Inflammatory macrophage treated with lipopolysaccharide for 4 hours (primary cell): ENCODE measurements at places on chromosomes 3 and 15.

- no peak for DNase-seq
Measured at GRCh38 chr3:29597376-29598008, 316.6 kb downstream of the RBMS3 start.

DNA sequence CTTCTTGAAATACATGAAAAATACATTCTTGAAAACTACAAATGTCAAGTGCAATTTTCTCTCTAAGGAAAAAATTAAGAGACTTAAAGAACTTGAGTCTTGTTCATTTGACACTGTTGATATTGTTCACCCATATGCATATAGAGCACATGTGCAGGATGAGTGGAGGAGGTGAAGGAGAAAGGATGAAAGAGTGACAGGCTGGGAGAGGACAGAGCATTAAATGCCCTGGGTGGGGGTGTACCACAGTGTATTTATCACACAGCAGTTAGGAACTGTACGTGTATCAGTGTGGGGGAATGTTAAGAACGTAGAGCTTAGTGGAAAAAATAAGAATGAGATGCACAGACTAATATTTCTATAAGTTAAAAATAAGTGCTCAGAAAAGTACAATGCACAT is 45.7 kb downstream of the CTDSPL start:
- DNase-seq = no peak

- DNase-seq = no peak
Measured at GRCh38 chr3:100006570-100007271, 107.6 kb downstream of the FILIP1L start.

- DNase-seq = no peak
Measured at GRCh38 chr15:92634671-92635201, 20.8 kb downstream of the FAM174B start.

DNA sequence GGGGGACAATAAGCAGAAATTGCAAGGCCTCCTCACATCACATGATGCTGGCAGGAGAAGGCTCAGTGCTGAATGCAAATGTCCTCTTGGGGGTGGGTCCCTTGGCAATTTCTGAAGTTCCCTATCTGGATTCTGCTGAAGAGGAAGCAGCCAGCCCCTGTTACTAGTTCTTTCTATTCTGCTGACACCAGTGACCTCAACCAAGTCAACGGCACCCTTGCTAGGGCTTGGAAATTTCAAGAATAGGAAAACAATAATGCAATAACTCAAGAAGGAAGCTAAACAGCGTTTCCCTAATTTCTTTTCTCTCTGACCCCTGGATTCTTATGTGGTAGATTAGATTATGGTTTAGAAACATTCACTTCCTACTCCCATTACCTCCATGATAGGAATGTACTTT is 46.2 kb upstream of the FOXP1 start:
- peak; percentile 92 for DNase-seq

DNA sequence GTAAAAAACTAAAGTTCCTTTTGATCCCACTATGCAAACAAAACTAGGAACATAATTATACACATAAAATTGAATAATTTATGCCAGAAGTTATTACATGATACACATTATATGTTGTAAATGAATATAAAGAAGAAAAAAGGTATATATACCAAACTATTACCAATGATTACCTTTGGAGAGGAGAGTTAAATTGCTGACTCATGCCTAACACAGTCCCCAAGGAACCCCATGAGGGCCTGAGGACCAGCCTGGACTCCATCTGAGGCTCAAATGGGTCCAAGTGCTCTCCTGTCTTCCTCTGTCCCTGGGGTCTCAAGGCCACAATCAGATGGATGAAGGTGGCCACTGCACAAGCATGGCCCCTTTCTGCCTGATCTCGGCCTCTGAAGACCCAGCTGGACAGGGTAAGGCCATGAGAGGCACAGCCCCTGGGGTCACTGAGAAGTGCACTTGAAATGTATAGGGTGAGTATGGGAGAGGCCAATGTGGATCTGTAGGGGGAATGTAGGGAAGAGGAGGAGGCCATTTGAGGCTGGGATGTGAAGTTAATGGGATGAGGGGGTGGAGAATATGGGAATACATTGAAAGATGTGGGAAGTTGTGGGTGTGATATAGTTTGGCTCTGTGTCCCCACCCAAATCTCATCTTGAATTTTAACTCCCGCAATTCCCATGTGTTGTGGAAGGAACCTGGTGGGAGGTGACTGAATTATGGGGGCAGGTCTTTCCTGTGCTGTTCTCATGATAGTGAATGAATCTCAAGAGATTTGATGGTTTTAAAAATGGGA is 1.1 kb upstream of the IQCF1 start:
- no peak for DNase-seq

DNA sequence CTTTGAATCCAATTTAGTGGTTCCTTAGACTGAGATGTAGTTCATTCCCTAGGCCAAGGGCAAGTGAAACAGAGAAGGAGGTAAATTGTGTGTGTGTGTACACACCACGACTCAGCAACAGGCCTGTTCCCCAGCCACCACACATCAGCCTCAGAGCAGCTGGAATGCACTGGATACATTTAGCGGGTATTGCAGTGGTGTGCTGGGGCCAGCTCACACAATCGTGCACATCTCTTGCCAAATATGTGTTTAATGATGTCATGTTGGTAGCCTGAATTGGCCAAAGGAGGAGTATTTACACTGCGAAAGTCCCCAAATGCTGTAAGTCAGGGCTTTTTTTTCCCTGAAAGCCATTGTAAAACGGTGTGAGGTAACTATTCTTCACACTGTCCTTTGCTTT is 82.3 kb downstream of the RBPMS2 start:
- DNase-seq = peak; percentile 99

- no peak for DNase-seq
Measured at GRCh38 chr3:134796281-134797056, 1.4 kb downstream of the EPHB1 start.

- DNase-seq = peak; percentile 96
Measured at GRCh38 chr3:149145974-149146373, 16.5 kb downstream of the HPS3 start.

- DNase-seq = peak; percentile 30
Measured at GRCh38 chr3:189710620-189711402, 79.6 kb downstream of the TP63 start.

DNA sequence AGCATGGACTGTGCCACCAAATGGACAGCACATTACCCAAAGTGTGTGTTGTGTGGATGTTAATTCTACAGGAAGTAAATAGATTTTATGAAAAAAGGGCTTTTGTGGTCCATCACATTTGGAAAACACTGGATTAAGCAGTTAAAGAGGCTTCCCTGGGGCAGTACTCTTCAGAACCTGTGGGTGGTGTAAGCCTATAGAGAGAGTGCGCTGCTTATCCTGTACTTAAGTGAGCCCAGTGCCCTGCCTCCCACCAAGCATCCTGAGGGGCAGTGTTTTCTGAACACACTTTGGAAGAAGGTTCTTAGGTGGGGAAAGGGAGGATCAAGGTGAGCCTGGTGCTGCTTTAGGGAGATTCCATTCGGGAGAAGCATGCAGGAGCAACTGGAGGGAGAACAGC is 10.9 kb downstream of the TTLL3 start:
- DNase-seq = no peak

DNA sequence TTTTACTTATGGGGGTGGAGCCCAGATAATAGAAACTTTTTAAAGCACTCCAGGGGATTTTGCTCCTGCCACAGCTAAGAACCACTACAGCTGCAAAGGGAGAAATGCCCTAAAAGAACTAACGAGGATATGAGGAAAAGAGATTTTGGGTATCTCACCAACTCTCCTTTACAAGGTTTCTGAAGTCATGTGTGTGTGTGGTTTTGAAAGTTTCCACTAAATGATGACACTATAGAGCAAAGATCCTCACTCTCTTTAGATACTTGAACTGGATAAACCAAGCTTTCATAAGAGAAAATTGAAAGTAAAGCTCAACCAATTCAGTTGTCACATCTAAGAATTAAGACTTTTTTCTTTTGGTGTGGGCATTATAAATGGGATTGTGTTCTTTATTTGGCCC is 455.3 kb upstream of the ALCAM start:
- no peak for DNase-seq

- DNase-seq = no peak
Measured at GRCh38 chr15:39513936-39514335, 66.9 kb upstream of the THBS1 start.

GRCh38 chr15:64855205-64855975 is 13.7 kb downstream of the PLEKHO2 start:
- DNase-seq = no peak

GRCh38 chr3:13709706-13710105 is 160.8 kb downstream of the FBLN2 start:
- DNase-seq = no peak

DNA sequence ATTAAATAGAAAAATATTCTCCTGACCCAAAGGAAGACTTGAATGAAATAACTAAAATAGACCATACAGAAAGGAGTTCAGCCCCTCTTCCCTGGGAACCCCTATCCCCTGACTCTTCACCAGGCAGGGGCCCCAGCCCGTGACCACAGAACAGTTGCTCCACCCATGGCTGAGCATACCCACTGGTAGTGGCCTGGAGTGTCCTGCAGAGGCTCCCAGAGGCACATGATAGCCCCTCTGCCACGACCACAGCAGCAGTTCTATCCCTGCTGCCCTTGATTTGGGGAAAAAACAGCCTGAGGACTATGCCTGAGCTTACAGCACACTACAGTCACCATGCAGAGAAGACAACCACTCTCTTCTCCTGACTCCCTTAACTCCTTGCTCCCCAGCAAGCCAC is 31.8 kb downstream of the TTC14 start:
- no peak for DNase-seq

DNA sequence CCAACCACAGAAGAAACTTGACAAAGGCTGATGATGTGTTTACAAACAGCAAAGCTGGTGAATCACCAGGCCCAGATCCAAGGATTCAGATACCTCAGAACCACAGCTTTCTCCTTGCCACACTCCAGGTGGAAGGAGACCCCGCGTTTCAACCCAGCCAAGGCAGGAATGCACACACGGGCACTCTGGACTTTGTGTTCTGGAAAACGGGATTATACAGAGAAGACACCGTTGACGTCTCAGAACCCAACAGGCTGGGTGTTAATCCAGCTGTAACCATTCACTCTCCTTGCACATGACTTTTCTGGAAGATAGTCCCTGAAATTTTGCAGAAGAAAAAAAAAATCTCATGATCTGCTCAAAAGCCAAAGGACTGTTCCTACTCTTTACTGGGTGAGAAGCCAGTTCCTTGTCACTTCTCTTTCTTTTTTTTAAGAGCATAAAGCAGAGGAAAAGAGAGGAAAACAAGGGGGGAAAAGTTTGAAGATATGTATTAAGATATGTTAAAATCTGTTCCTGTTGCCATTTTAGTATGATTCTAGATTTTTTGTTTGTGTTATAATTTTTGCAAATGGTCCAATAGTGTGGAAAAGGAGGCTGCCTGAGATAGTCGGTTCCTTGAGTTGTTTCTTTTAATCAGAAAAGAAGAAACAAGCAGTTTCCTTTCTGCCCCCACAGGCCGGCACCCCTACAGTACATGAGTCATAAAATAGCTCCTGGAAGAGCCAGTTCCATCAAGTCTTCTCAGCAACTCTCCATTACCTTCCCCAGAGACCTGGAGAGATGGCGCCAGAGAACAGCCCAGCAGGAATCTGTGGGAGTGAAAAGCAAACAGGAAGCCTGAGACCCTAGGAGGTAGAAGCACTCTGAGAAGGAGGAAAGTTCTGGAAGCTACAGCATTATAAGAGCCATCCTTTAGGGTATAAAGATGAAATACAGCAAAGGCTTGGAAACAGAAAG is 73.1 kb downstream of the RORA start:
- DNase-seq = no peak

GRCh38 chr15:35491999-35492398 is 54.0 kb downstream of the DPH6 start:
- no peak for DNase-seq

DNA sequence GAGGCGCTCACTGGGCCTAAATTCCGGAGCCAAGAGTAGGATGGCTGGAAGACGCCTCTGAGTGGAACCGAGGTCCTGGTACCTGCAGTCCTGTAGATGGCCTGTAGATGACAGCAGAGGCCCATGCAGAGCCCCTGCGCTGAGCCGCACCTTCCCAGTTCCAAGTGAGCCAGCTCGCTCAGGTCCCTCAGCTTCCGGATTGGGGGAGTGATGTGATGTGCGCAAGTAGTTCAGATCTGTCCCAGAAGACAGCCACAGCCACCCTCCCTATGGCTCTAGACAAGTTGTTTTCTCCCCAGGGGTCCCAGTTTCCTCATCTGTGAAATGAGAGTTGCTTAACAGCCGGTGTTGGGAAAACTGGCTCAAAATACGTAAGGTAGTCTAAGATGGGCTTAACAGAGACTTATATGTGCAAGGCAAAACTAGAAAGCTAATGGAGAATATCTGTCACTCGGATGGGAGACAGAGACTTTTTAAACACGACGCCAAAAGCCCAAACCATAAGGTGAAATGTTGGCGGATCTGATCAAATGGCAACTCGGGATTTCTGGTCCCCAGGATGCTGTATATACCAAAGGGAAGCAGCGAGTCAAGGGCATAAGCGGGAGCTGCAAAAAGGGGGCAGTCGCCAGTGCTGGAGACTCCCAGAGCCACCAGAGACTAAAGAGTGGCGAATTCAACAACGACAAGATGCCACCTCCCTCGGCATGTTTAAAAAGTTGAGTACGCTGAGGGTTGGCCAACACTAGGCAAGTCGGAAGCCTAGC is 765 bp upstream of the MAPKAPK3 start:
- DNase-seq = peak; percentile 72

DNA sequence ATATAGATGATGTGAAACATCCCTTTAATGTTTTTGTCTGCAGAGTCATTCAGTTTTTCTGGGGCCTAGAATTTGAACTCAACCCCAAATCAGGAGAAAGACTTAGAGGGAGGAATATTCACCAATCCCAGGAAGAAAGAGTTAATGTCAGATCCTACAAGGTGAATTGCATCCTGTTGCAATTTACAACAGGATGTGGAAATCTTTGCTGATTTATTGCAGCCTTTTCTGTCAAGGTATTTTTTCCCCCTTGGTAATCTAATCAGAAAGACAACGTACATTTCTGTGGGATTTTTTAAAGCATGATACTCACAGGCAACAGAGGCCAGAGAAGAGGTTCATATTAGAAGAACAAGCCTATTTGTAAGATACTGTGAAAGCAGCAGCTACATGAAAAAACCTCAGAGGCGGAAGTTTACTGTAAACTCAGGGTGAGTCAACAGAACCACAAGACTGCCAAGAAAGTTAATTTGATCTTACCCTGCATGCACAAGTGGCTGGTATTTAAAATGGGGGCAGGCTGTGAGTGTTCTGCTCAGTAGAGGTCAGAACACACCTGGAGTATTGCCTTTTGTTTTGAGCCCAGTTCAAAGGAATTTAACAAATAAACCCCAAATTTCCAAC is 531.9 kb downstream of the AGBL1 start:
- DNase-seq = no peak
